ENCODE measurements at places on chromosomes 1 and 21.

- no peak for DNase-seq
Measured at GRCh38 chr1:46087891-46088290, 44.5 kb downstream of the PIK3R3 start.

DNA sequence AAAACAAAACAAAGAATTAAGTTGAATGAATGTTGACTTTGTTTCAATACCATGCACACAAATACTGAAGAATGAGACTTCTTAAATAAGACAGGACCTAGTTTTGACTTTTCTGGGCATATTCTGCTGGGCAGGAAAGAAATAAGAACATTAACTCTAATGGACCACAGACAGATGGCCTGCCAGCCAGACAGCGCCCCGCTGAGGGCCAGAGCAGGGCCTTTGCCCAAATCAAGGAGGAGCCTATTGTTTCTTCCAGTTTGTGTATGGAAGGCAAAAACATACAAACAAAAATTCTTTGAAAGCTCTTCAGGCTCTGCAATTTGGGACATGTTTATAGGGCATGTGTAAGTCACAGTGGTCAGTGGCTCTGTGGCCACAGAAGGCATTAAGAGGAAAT lies 44.4 kb upstream of the KIF26B start:
- no peak for DNase-seq

- DNase-seq, result no peak
Measured at GRCh38 chr1:13807209-13807608, 107.2 kb downstream of the PRDM2 start.

- DNase-seq, result no peak
Measured at GRCh38 chr1:200048244-200048643, 20.7 kb downstream of the NR5A2 start.

GRCh38 chr1:58882322-58882948 lies 98.6 kb upstream of the JUN start:
- no peak for DNase-seq

DNA sequence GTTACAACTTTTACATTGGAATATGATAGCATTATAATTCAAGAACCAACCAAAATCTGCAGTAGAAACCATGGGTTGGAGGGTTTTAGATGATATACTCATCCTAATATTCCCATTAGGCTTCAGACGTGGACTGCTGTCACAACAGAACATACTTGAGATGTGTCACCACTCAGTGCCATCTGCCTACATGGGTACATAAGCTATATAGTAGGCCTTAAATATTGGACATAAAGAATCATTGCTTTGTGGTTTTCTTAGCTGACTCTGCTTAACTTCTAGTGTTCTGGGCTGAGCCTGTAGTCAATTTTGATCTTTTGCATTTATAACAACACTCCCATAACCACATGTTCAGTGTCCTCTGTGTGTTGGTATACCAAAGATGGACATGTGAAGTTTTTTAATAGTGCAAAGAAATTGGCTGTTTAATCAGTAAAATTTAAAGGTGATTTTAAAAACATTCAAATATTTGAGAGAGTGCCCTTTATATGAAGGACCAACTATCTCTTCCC lies 14.2 kb downstream of the RAP1A start:
- DNase-seq, result no peak

- no peak for DNase-seq
Measured at GRCh38 chr1:61005614-61006580, 76.5 kb upstream of the NFIA start.

- DNase-seq, result no peak
Measured at GRCh38 chr1:225908773-225909172, 15.3 kb downstream of the PYCR2 start.

DNA sequence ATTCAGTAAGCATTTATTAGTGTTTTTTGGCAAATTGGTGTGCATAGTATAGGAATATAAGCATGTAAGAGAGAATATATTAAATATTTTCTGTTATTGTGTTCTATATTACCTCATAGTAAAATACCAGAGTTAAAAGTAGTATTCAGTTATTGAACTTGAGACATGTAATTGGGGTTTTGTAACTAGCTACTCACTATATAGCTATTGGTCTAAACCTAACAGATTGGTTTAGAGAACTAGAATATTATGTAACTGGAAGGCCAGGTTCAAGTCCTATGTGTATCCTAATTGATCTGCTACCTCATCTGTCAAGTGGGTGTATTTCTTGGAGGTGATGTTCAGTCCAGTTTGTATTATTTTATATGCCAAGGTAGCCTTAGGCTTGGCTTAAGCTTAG lies 26.3 kb downstream of the CLIC4 start:
- no peak for DNase-seq

DNA sequence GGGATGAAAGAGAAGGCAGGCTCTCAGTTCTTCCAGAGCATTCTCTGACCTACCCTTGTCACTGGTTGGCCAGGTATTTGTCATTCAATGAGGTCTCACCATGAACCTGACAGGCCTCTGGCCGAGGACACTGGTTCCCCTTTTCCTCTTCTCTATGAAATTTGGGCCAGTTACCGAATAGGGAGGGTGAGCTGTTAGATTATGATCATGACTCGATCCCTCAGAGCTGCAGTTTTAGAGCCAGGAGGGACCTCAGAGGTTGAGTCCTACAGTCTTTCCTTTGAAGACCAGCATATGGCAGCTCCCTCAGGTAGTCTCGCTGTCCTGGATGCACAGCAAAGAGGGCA lies 29.5 kb upstream of the CLSTN1 start:
- no peak for DNase-seq

- no peak for DNase-seq
Measured at GRCh38 chr21:45084121-45084520, 9.7 kb downstream of the ADARB1 start.

DNA sequence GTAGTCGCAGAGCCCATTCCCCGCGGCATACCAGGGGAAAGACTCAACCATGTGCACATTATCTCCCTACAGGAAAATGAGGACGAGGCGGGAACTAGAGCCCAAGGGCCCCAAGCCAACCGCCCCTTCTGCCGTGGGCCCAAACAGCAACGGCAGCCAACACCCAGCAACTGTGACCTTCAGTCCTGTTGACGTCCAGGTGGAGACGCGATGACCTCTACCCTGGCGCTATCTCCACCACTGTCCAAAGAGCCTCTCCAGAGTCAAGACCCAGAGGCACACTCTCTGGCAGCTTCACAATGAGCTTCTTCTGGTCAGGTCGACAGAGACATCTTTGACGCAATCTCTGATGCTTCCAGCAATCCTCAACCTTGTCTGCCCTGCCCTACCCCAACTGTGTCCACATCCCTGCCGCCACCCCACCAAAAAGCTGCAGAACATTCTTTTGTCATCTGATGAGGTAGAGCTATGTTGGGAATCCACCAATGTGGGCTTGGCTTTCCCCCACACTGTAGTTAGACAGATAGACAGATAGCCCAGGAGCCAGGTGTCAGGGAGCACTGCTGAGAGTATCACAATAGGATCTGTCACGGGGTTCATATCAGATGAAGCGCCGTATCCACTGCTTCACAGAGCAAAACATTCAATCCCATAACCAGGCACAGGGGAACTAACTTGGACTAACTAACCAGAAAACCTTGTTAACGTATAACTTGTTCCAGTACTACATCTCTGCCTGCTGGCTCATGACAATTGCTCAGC lies 37.4 kb upstream of the SRRM1 start:
- no peak for DNase-seq

- no peak for DNase-seq
Measured at GRCh38 chr1:76450229-76450628, 375.7 kb downstream of the ST6GALNAC3 start.

DNA sequence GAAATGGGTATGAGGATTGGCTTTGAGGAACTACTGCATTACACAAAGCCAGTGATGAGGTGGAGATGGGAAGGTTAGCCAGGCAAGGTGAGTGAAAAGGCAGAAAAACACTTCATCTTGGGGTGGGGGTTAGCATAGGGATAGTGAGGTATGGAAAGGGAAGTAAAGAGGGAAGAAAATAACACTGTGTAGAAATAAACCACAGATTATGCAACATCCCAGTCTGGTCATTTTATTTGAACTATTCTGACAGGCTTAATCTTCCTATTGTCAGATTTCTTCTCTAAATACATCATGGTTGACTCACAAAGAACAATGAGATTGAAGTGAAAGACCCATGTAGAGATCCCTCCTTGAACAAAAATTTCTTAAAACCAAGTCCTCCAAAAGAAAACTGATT lies 640.2 kb downstream of the PTPRC start:
- DNase-seq, result no peak

- DNase-seq, result no peak
Measured at GRCh38 chr21:39153842-39154241, 29.4 kb downstream of the PSMG1 start.

DNA sequence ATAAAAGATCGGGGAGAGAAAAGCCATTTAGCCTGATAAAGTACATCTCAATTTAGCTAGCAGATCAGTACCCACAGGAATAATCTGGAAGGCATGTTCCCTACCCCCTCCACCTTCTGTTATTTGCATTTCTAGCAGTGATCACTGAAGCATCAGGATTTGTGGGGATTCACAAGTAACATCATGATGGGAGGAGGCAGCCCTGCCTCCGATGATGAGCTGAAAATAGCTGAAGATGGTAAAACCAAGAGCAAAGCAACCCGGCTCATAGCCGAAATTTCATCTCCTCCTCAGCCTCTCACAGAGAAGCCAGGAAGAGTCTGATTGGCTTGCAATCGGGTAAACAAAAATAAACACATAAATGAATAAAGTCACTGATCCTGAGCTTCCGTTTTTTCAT lies 2.4 kb downstream of the CCSAP start:
- no peak for DNase-seq

- no peak for DNase-seq
Measured at GRCh38 chr1:155983191-155984024, 5.1 kb upstream of the ARHGEF2 start.

DNA sequence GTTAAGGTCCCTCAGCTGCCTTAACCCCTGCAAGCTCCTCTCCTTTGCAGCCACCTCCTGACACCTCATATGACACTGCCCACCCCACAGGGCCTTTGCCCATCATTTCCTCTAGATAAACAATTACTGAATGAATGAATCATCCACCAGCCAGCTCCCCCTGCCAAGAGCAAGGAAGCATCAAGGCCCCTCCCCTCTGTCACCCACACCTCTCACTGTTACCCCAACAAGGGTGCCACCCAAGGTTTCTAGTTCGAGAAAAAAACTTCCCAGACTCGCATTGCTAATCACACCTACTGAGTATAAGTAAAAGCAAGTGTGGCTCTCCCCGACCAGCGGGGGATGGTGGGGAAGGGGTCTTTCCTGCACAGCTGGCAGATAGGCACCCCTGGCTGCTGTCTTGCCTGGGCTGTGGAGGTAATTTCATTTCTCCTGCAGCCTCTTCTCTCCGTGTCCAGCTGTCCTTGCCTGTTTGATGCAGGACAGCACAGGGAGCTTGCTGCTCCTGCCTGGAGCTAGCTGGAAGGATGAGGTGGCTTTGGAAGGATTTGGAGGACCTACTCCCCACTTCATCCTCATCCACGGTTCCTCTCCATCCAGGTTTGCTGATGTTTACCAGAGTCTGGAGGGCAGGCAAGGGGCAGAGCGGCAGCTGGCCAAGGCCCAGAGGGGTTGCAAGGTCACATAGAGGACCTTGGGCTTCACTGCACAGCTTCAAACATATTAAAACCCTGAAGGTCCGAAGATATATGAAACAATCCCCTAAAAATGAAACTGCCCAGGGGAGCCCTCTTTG lies 33.1 kb upstream of the LBR start:
- no peak for DNase-seq

- DNase-seq, result no peak
Measured at GRCh38 chr1:119652587-119652986, 4.5 kb upstream of the ZNF697 start.

DNA sequence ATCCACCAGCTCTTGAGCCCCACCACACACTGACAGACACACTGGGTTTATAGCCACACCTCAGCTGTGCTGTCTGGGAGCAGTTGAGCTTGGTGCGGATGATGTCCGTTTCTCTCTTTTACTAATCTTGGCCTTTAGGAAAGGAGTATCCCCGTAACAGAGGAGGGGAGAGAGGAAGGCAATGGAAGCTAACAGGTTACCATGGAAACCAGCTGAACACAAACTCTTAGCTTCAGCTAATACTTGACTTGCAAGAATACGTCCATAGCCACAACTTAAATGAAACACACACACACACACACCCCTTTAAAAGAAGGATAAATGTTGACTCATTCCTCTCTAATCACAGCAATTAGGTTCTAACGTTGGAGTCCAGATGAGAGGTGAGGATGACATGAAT lies 28.0 kb upstream of the LRRN2 start:
- DNase-seq, result no peak

DNA sequence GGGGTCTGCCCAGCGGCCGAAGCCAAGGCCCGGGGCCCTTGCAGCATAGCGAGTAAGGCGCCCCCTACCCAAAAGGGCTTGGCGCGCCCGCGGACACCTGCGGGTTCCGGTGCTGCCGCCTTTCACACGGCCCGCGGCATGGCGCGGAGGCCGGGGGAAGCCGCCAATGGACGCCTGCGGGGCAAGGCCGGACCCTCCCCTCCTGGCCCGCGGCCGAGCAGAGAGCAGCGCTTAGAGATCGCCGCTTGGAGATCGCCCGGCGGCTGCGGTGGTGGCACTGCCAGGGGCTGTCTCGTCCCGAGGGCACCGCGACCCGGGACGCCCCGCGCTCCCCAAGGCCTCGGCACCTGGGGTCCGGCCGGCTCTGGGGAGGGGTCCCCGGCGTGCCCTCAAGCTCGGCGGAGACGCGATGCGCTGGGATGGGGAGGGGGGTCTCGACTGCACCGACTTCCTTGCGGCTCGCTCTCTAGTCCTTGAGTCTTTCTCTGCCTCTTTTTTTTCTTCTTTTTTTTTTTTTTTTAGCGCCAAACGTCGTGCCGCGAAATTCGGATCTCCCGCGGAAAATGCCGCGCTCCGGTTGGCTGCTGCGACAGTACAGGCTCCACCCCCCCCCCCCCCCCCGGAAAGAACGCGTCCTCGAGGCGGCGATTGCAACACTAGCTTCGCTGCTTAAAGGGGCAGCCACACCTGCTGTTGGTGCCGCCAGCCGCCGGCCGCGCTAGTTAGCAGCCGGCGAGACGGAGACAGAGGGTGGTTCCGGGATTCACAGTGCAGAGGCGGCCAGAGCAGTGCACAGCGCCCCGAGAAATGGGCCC lies at the start of gene E2F2:
Gene E2F2 (minus strand): TSS at position 487 of the 815 bp plus-strand sequence. CDS start 440 bp downstream, at position 47.
- DNase-seq, result peak; percentile 73

GRCh38 chr1:171290621-171291020 lies 23.4 kb upstream of the FMO4 start:
- DNase-seq, result no peak

DNA sequence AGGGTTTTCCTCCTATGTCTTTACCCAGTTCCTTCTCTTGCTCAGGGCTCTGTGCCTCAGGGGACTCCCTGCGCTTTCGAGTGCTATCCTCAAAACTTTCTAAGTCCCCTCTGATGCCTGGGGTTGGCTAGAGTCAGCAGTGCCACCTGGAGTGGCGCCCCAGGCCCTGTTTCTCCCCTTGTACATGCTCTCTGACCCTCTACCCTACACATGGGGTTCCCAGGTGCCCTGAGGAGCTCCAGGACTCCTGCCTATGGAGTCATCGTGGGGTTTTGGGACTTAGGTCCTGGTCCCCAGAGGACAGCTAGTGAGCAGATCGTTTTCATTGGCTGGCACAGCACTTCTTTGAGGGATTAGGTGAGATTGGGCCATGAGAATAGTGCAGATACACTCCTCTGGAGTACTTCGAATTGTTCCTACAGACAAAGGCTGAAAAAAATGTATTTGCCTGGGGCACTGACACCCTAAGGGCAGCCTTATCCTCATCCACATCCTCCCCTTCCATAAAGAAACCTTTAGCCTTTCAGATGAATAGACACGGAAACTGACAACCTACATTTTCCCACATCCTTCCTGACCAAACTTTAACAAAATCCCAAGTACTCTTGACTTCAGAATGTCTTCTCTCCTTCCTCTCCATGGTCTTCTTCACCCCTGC lies 41.5 kb downstream of the LGR6 start:
- DNase-seq, result no peak
